ENCODE measurements at places on chromosomes 4 and X.

GRCh38 chr4:121073004-121073435 is 685 bp upstream of the NDNF start:
- DNase-seq, result no peak

DNA sequence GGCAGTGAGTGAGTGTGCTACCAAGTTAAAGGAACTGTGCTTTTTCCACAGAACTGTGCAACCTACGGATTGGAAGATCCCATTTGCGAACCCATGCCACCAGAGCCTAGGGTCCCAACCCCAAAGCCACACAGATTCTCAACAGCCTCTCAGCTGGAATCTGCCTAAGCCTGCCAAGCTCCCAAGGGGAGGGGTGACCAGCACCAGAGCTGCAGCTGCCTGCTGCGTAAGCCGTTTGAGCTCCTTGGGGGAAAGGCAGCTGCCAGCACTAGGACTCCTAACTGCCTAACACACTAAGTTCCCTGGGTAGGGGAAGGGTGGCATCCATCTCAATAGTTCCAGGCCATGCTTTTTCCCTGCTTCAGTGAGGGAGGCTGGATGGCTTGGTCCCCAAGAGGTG is 738.1 kb upstream of the PRKX start:
- no peak for DNase-seq

DNA sequence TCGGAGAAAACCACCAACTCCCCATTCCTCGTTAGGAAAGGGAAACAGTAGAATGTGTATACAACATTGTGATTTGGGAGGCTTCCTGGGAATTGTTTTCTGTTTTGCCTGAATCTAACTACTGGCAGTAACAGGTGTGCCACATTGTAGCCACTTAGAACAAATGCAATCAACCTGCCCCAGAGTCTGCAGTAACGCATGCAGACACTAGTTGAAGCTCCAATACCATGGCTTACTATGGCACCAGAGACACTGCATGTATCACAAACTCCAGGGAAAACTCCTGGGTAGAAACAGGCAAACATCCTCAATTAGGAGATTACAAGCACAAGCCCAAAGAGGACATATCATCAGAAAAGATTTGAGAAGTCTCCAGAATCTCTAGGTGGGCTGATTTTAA is 154.2 kb upstream of the NEIL3 start:
- no peak for DNase-seq

GRCh38 chr4:47485768-47486167 is 693 bp downstream of the ATP10D start:
- DNase-seq, result no peak

DNA sequence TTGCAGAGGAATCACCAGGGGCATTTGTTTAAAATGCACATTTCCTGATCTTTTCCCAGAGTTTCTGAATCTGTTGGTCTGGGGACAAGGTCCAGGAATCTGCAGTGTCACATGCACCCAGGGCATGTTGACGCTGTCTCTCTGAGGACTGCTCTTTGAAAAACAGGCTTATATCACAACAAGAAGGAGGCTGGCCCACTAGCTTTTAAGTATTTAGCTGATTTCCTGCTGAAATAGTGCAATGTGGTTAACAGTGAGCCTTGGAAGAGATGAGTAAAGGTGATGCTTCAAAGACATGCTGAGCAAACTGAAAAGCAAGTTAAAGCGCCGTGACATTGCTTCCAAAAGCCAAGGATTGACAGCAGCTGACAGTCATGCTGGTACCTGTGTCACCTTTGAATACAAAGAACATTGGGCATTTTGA is 18.6 kb upstream of the SEPSECS start:
- DNase-seq, result no peak

- DNase-seq, result no peak
Measured at GRCh38 chrX:39203427-39203826, 402.2 kb downstream of the MID1IP1 start.

DNA sequence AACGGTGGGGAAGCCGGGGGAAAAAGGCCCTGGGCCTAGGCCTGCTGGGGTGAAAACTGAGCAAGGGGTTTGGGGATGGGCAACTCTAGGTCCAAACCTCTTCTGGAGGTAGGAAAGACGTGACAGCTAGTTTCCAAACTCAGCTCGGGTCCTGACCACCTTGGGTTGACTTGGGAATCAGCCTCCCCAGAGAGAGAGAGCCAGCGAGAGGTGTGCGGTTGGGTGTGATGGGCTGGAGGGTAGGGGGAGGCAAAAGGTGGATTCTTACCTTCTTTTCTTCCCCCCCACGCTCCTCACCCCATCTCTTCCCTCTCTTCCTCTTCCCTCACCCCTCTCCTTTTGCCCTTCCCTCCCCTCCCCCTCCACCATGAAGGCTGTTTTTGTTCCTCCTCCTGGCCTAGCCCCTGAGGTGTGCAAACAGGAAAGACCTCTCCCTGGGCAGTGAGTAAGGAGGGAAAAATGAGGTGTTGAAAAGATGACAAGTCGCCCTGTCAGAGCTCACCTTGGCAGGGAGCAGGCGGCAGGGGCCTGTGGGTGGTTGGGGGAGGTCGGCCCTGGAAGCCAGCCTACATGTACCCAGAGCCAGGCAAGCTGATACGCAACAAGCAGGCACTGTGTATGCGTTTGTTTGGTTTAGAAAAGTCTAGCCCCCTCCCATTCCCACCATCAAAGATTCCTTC is 14.8 kb downstream of the PJA1 start:
- DNase-seq, result peak; percentile 1

DNA sequence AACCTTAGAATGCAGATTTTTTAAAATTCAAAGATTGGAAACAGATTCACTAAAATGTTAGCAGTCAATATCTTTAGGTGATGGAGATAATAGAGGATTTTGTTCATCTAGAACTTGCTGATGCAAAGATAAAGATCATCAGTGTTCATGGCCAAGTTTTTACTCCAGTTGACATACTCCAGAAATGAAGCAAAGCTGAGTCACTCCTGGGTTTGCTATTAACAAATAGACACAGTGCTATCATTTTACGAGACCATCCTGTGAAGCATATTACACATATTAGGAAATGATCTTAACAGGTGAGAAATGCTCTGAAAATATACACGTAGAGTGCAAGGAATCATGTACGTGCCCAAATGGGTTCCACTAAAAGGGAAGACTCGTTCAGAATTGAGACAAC is 170.6 kb upstream of the FAM9B start:
- no peak for DNase-seq

All from LoVo (cell line).